Activated B cell treated with CpG ODN at 0.5 μM for 24 hours (primary cell): ENCODE measurements at places on chromosomes 2 and 18. TPM values are rescaled to one million over a fixed set of nuclear protein-coding genes. Genes with fewer than 3 reads are reported as not detected.
A peak's percentile ranks its signal among the peaks of the same experiment; 100 is the strongest.

DNA sequence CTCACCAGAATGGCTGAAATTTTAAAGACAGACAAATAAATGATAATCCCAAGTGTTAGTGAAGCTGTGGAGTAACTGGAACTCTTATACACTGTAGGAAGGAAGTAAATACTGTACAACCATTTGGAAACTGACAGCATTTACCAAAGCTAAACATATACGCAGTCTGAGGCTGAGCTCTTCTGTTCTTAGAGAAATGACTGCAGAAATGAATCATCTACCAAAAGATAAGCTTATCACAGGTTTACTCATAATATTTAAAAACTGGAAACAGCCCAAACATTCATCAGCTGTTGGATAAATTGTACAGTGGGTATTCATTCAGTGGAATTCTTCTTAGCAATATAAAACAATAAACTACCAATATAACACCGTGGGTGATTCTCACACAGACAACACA, 218.2 kb upstream of the RAB12 start:
- H3K27me3 ChIP-seq: peaks cover 2% of the 10 kb centered on the region
- H3K4me1 ChIP-seq: no peaks in the 10 kb centered on the region
- DNase-seq: no peak

GRCh38 chr18:49151482-49151881, 200.7 kb upstream of the SMAD7 start:
- DNase-seq: no peak
- H3K4me3 ChIP-seq: no peak overlapping the region
- no peak overlapping the region for H3K27ac ChIP-seq
- H3K27me3 ChIP-seq: no peaks in the 10 kb centered on the region

GRCh38 chr18:70380915-70381896, 92.4 kb downstream of the SOCS6 start:
- DNase-seq: no peak
- H3K36me3 ChIP-seq: no peaks in the 10 kb centered on the region
- no peak overlapping the region for H3K4me3 ChIP-seq
- H3K4me1 ChIP-seq: no peaks in the 10 kb centered on the region
- H3K27ac ChIP-seq: no peak overlapping the region

GRCh38 chr2:68709421-68709911, 25.1 kb upstream of the ARHGAP25 start:
- peaks cover 39% of the 10 kb centered on the region for H3K4me1 ChIP-seq
- H3K36me3 ChIP-seq: no peaks in the 10 kb centered on the region

GRCh38 chr18:32698153-32698552, 74.7 kb downstream of the KLHL14 start:
- H3K4me1 ChIP-seq: peaks cover 11% of the 10 kb centered on the region
- H3K4me3 ChIP-seq: no peak overlapping the region
- peaks cover 32% of the 10 kb centered on the region for H3K36me3 ChIP-seq
- H3K27ac ChIP-seq: no peak overlapping the region

DNA sequence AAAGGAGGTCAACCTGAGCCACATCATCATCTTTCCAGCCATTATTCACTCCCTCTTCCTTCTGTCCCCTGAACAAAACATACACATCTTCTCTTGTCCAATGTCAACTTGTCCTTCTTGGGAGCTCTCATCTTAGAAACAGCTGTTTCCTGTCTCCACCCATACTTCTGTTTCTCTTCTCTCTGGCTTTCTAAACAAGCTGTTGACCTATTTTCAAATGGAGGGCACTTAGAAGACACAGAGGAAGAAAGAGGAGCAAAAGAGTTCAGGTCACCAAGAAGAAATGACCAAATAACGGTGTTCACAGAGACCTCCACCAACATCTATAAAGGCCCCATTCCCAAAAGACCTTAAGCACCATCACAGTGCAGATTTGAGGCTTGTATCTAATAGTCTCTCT, 355.9 kb upstream of the HNRNPA3 start:
- no peaks in the 10 kb centered on the region for H3K4me1 ChIP-seq
- DNase-seq: no peak
- peaks cover 9% of the 10 kb centered on the region for H3K27me3 ChIP-seq
- H3K27ac ChIP-seq: no peak overlapping the region

DNA sequence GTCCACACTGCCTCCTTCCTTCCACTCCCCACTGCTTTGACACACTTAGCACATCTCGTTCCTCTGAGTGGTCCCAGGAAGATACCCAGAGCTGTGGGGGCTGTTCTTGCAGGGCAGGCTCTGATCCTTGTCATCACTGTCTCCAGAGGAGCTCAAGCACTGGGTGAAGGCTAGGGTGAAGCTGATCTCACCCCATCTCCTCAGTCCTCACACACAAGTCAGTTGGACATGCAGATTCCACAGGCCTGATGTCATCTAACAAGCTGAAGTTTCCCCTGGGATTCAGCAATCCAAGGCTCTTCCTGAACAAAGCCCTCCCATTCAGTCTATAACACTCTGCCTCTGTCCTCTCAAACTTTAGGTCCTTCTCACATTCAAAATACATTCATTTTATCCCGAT, 90.6 kb upstream of the RAB6C start:
- H3K36me3 ChIP-seq: no peaks in the 10 kb centered on the region
- no peak for DNase-seq
- no peak overlapping the region for H3K27ac ChIP-seq
- H3K4me1 ChIP-seq: no peaks in the 10 kb centered on the region

DNA sequence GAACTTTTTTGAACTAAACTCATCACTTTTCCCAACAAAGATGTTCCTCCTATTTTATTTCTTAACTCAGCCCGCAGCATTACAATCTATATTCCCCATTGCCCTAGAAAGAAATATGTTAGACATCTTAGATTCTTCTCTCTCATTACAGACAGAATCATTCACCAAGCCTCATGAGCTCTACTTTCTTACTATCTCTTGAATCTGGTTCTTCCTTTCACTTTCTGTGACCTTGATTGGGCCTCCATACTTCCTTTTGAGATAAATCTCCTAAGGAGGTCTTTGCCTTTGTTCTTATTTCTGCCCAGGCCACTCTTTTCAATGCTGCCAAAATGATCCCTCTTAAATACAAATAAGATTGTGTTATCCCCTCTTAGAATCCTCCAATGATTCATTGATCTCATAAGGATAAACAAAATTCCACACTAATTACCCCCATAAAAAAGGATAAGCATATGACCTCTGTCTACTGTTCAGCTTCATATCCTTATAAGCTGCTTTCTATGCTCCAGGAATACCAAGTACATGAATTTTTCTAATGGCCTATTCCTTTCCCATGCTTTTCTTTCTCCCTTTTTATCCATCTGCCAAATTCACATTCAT, 400.0 kb downstream of the ARHGAP15 start:
- H3K27ac ChIP-seq: peak overlapping the region; percentile 46
- peaks cover 19% of the 10 kb centered on the region for H3K4me1 ChIP-seq

DNA sequence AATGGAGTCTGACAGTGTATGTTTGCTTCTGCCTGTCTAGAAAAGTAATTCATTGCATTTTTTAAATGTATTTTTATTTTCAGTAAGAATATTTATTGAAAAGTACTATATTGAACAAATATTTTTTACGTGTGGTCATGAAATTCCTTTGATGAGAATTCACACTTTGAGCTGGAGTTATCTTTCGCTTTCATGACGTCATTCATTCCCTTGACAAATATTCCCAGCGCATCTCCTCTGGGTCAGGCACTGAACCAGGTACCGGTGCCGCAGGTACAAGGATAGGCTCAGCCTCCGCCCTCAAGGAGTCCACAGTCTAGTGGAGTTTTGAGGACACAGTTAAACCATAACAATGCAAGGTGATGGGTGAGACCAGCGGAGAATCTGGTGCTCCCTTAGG, 60.2 kb downstream of the GNAL start:
- peaks cover 51% of the 10 kb centered on the region for H3K27me3 ChIP-seq
- H3K4me1 ChIP-seq: peaks cover 11% of the 10 kb centered on the region
- H3K27ac ChIP-seq: no peak overlapping the region
- no peak for DNase-seq
- no peak overlapping the region for H3K4me3 ChIP-seq
- H3K36me3 ChIP-seq: no peaks in the 10 kb centered on the region

DNA sequence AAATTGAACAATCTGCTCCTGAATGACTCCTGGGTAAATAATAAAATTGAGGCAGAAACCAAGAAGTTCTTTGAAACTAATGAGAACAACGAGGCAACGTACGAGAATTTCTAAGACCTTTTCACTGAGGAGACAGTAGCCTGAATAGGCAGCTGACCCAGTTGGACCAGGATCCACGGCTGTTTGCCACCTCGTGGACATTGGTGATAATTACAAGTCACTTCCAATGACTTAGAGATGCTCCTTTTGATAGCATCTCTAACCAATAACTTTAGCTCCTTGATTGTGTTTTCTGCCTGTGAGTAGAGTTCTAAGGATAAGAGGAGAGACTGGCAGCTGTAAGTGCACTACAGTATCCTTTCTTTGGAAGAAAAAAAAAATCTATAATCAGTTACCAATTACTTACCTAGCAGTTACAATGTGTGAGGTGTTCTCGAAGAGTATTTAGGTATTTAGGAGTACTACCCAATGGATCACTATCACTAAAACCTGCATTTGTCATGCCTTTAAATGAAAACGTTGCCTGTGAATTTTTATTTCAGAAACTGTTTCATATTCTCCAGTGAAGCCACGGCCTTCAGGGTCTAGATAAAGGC, 31.3 kb upstream of the CNTNAP5 start:
- H3K4me1 ChIP-seq: peaks cover 4% of the 10 kb centered on the region
- no peak overlapping the region for H3K4me3 ChIP-seq
- DNase-seq: no peak
- H3K36me3 ChIP-seq: no peaks in the 10 kb centered on the region

DNA sequence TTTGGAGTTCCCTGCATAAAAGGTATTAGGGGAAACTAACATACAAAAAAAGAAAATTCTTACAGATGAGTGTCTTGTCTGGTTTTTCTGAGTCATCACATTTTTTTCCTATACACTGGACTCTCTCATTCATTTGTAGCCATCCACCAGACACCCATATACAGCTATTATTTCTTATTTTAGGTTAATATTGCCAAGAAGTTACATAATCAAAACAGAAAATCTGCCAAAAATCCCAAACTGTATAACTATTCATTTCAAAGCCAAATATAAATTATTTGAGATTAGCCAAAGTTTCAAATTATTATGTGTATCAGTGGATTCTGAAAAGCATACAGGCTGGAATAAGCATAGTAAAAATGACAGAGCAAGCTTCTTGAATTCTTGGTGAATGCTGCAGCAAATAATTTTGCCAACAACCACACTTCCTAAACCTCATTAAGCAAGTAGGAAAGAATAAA, 191.2 kb downstream of the NCKAP5 start:
- DNase-seq: no peak
- no peaks in the 10 kb centered on the region for H3K27me3 ChIP-seq
- H3K4me3 ChIP-seq: no peak overlapping the region

DNA sequence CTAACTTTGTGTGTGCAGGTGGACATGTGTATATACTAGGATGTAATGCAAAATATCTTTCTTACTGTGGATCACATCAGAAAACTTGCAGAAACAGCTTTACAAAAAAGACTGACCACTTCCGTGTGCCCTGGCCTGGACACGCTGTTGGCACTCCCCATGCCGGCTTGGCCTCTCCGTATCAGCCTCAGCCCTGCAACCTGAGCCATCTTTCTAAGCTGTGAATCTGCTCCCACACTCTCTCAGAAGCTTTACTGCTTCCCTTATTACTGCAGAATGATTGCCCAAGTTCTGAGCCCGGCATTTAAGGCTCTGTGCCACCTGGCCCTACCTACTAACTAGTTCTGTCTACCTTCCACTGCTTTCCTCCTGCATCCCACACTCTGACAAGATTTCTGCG, 37.8 kb downstream of the MYO7B start:
- DNase-seq: no peak
- H3K27ac ChIP-seq: no peak overlapping the region
- no peak overlapping the region for H3K4me3 ChIP-seq
- no peaks in the 10 kb centered on the region for H3K36me3 ChIP-seq

DNA sequence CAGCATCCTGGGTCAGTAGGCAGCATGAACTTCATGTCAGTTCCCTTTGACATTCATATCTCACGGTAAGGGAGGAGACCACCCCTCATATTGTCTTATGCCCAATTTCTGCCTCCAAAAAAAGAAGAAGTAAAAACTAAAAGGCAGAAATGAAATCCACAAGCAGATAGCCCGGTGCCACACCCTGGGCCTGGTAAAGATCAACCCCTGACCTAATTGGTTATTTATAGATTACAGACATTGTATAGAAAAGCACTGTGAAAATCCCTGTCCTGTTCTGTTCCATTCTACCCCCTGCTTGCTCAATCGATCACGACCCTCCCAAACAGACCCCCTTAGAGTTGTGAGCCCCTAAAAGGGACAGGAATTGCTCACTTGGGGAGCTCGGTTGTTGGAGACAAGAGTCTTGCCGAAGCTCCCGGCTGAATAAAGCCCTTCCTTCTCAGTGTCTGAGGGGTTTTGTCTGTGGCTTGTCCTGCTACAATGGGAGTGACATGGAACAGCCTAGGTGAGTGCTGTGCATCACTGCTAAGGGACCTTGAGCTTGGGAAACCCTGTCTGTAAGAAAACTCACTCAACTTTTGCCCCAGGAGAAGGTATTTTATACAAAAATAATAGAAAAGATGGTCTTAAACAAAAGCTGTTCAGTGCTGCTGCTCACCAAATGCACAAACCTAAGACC, 11.1 kb downstream of the NDUFV2 start:
- peak overlapping the region; percentile 82 for H3K4me3 ChIP-seq
- peak overlapping the region; percentile 99 for H3K27ac ChIP-seq
- peak; percentile 37 for DNase-seq
- peaks cover 97% of the 10 kb centered on the region for H3K4me1 ChIP-seq

- H3K36me3 ChIP-seq: no peaks in the 10 kb centered on the region
- DNase-seq: no peak
- H3K27ac ChIP-seq: no peak overlapping the region
- no peaks in the 10 kb centered on the region for H3K27me3 ChIP-seq
- no peaks in the 10 kb centered on the region for H3K4me1 ChIP-seq
Observed at GRCh38 chr2:2645162-2645855, 314.2 kb upstream of the MYT1L start.

- no peak for DNase-seq
- H3K4me1 ChIP-seq: no peaks in the 10 kb centered on the region
- no peak overlapping the region for H3K27ac ChIP-seq
- H3K36me3 ChIP-seq: no peaks in the 10 kb centered on the region
Observed at GRCh38 chr18:5415031-5415430, 119.5 kb upstream of the ZBTB14 start.

TMEM178A gene
- total RNA-seq: not detected in 2 replicates

C2orf72 gene
- not detected in 2 replicates for total RNA-seq

PRKAG3 gene
- not detected in 2 replicates for total RNA-seq

RUFY4 gene
- total RNA-seq: 0.53 TPM in 1 of 2 replicates, not detected in the other

MPP4 gene
- total RNA-seq: not detected in 2 replicates

RNF103 gene
- 18.6 and 22.2 TPM in 2 replicates for total RNA-seq
